ENCODE measurements at places on chromosomes 3 and 15.

GRCh38 chr15:64013179-64014062, 32.9 kb downstream of the DAPK2 start:
- no peak for DNase-seq

DNA sequence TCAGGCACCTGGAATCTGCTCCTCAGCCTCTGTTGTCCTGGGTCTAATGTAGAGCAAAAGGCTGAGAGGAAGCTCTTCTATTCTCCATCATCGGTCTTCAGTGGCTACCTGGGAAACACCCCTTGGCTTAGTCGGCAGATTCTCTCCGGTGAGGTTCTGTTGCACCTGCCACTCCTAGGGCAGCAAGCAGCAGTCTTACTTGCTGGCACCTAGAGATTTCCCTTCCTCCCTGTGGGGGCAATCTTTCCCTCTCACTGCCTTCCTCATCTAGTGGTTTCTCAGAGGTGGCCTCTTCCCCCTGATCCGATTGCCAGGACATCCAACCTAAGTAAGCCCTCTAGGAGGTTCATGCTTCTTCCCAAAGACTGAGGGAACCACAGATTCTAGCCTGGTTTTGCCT, 60.8 kb downstream of the PLS1 start:
- DNase-seq = no peak

- DNase-seq = no peak
Measured at GRCh38 chr3:126859415-126860246, 123.3 kb upstream of the PLXNA1 start.

DNA sequence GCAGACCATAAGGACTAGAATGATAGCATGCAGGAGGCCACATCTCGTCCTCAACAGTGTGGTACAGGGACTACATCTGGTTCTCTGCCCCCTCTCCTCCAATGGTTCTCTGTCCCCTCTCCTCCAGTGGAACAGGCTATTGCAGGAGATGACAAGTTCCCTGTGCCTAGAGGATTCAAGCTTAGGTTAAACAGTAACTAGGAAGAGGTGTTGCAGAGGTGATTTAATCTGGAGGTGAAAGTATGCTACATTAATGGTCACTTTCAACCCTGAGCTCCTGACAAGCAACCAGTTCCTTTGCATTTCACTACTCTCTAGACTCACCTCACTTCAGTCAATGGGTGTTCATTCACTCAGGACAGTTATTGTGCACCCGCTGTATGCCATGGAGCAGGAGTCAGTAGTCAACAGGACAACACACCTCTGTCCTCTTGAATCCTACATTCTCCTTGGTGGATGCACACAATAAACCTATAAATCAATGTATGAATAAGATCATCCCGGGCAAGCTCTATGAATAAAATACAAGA, 16.0 kb downstream of the SPATA12 start:
- DNase-seq = no peak

- no peak for DNase-seq
Measured at GRCh38 chr3:187450431-187451190, 82.4 kb downstream of the RTP4 start.

GRCh38 chr3:31284776-31285175, 247.9 kb upstream of the STT3B start:
- DNase-seq = no peak

DNA sequence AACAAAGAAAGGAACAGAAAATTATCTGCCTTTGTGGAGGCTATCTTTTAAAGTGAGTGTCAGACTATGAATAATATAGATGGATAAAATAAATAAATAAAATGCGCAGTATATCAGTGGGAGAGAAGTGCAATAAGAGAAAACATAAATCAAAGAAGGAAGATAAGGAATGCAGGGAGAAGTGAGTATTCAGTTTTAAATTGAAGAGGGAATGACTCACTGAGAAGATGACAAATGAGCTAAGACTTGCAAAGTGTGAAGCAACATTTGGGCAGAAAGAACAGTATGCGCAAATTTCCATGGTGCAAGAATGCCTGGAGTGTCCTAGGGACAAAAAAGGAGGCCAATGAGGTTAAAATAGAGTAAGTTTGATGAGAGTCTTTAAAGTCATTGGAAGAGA, 1300.1 kb upstream of the ALCAM start:
- DNase-seq = no peak

- no peak for DNase-seq
Measured at GRCh38 chr15:35649575-35649974, 103.6 kb upstream of the DPH6 start.

Data from urothelium cell line (cell line).